Urothelium cell line (cell line): ENCODE measurements at places on chromosomes 4 and X.

- DNase-seq, result no peak
Observed at GRCh38 chr4:105758958-105759357, 50.4 kb downstream of the GSTCD start.

- DNase-seq, result no peak
Observed at GRCh38 chrX:105821471-105822121, 743 bp upstream of the NRK start.

DNA sequence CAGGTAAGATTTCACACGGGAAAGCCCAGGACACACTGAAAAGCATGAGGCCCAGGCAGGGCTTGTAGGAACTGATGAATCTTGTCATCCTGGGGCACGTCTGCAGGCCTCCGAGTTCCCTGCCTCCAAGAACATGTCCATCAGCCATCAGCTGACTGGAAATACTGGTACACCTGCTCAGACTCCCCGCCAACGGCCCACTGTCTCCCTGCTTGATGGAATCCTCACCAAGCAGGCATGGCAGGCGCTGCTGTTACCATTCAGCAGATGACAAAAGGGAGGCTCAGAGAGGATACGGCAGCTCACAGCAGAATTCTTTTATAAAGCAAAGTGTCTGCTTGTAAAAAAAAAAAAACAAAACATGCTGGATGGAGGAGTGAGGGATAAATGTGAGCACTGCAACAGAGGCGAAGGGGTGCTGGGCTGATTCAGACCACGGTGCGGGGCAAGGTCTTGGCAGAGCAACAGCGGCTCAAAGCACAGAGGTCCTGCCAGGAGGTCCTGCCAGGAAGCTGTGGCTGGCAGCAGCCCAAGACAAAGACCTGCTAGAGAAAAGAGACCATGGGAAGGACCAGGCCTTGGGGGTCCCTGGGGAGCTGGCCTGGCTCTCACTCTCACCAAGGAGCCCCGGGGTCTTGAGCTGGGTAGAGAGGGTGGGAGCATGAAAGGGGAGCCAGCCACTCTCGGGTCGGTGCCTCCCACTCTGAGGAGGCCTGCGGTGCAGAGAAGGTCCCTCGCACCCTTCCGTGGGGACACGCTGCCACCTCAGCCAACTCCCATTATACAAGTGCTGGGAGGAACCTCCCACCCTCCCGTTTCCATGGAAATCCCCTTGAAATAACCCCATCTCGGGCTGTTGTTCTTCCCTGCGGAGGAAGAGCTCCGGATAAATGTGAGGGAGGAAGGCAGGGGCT, 25.6 kb downstream of the PPP2R2C start:
- no peak for DNase-seq

DNA sequence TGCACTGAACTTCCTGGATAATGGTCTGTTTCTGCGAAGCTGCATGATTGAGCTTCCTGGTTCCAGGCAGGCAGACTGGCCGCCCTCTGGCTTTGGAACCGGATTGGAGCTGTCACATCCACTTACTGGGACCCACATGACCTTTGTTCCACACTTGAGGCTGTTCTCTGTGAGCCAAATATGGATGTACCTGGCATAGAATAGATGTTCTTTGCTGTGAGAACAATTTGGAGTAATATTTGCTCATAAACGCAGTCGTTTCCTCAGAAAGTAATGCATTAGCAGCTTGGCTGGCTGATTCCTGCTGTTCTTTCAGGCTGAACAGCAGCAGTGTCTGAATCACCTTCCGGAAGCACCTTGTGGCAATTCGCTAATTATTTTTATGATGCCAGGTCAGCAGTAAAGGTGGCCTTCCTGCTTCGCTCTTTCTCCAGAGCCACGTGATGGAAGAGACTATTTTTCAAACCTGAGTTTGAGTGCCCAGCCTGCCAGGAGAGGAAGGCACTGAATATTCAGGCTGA, 78.1 kb upstream of the BOD1L1 start:
- DNase-seq, result peak; percentile 18

DNA sequence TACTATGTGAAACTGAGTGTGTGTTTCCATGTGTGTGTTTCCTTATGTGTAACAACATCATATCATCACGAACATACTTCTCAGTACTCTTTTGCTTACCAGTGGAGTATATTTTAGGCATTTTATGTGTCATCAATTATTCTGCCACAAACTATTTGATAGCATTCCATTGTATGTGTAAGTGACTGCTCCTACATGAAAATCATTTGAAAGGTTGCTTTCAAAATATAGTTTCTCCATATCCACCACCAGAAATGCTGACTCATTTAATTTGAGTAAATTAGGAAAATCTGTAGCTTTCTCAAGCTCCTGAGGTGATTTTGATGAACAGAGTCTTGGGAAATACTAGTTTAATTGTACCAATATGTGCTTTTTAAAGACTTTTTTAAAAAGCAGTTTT, 376.2 kb downstream of the PCDH18 start:
- DNase-seq, result peak; percentile 1

GRCh38 chrX:106783716-106784115, 18.8 kb upstream of the TBC1D8B start:
- DNase-seq, result no peak

- peak; percentile 59 for DNase-seq
Observed at GRCh38 chr4:110196871-110197528, 1.4 kb downstream of the ELOVL6 start.

DNA sequence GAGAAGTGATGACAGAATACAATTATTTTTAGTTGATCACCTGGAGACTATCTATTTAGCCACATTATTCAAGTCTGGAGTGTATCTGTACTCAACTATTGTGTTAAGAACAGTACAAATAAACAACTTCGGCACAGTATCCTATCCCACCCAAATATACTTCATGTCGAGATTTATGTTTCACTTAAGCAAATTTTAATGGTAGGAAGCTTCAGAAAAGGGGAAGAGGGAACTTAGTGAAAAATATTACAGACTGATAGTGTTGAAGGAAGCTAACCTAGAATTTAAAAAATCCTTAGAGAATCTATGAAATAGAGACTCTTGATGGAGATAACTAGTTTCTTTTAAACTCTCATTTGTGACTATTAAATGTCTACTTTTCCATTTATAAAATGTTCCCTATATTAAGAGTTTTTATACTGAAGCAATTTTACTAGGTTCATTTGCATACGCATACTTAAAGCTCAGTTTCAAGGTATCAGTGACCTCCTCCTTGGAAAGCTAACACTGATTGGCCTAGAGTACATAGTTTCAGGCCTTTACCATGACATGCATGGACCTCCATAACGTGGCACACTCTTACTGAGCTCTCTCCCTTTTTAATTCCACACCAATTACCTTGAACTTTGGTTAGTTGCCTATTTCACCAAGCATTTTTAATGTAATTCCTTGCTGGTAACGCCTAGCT, 197.7 kb downstream of the CAMK2D start:
- DNase-seq, result no peak

DNA sequence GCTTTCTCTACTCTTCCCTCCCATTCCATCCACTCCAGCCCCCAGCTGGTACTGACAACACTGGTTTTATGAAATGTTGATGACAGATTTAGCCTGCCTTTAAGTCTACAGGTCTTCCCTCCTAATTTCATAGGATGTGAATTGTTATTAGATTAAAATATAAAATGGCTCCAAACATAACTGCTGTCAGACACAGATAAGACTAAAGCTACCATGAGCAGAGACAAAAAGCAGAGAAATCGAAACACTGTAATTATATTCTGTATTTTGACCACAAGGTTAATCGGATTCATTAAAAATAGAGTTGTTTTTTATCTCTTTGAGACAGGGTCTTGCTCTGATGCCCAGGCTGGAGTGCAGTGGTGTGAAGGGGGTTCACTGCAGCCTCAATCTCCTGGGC, 28.3 kb downstream of the SEC24D start:
- no peak for DNase-seq

DNA sequence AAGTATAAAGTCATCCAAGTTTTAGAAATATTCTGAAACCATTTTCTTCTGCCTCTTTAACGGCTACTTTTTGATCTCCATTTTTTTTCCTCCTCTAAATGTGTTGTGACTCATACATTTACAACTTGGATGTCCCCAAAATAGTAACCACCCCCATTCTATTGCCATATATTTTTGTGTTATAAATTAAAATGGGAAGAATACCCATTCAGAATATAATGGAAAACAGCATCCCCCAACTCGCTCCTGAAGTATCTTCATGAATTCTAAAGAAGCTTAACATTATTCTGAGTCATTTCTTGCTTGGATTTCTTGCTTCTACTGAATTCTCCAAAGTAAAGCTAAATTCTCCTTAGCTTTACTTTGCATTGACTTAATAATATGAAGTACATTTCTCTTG, 92.0 kb upstream of the PTPN13 start:
- DNase-seq, result no peak
